ENCODE measurements at places on chromosomes 11 and 22.
A peak's percentile ranks its signal among the peaks of the same experiment; 100 is the strongest.

DNA sequence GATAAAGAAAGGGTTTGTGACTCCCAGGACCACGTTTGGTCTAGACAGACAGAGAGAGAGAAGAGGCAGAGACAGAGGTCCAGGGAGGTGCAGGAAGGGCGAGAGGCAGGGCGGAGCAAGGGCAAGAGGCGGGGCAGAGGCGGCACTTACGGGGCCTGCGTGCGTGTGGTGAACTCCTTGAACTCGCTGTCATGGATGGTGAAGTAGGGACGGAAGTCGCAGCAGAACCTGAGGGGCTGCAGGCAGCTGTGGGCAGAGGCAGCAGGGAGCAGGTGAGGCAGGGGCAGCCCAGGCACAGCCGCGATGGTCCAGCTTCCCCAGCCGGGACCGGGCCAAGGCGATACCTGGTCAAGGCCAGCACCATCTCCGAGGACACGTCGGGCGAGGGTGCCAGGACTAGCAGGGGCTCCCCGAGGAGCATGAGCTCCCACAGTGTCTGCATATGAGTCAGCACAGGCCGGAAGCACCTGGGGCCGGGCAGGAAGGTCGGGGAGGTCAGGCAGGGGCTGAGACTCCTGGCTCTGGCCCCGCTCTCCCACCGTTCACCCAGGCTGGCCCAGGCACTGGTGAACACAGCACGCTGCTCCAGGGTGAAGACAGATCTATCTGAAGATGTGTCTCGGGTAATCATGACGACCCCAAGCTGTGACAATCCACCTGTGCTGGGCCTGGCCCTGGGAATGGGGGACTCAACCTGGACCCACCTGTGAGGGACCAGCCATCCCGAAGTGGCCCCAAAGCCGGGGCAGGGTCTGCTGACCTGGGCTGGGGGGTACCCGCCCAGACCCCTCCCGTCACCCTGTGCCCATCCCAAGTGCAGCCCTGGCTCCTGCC lies 7.2 kb upstream of the PLXNB2 start:
- no peak for DNase-seq

- peak; percentile 52 for DNase-seq
Measured at GRCh38 chr11:61961570-61962212, 5.7 kb downstream of the FTH1 start.

GRCh38 chr11:5686426-5686825 lies 1.6 kb upstream of the TRIM5 start:
- DNase-seq = no peak

DNA sequence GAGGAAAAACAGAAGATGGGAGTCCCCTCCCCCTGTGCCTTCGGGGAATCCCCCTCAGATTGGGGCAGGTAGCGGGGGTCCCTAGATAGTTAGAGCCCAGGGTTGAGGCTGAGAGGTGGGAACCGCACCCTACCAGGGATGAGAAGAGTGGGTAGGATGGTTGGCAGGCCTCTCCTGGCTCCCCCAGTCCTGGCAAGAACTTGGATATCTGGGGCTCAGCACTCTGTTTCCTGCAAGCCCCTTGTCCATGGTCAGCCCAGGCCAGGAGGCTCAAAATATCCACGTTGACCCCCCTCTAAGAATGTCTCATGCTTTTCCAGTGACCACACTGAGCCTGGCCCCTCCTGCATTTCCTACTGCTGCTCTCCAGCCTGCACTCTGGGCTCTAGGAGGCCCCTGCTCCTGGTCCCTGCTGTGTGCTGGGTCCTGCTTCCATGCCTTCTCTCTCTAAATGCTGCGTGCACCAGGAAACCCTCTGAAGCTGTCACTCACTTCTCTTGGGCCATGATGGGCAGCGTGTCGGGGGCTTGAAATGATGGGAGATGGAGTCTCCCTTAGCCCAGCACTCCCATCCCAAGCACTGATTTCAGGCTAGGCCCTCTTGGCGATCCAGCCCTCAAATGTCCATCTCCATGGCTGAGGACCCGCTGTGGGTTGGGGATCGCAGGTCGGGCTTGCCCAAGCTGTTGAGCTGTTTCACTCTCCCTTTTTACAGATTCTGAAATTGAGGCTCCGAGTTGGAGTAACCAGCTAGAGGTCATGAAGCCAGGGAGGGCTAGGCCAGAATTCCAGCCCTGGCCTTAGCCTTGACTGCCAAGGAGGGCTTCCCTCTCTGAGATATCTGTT lies 2.0 kb downstream of the MAP3K11 start:
- DNase-seq = no peak

DNA sequence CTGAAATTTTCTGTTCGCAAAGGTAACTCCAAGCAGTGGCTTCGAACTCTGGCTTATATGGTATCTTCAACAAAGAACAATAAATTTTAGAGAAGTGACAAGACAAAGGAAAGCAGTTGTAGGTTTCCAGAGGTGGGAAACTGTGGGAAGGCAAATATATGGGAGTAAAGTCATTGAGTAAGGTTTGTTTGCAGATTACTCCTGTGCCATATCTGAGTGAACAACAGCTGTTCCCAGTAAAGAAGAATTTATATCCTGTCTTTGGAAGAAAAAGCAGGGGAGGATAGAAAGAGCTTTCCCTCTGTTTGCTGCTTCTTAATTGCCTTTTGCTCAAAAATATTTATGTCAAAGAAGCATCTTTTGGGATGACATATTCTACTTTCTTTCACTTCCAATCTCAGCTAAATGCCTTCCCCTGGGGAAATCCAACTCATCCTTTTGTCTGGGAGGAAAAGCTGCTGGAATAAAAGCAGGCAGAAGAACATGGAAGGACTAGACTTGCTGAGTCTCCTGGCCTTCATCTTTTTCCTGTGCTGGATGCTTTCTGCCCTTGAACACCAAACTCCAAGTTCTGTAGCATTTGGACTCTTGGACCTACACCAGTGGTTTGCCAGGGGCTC lies 10.4 kb upstream of the RCN1 start:
- no peak for DNase-seq

DNA sequence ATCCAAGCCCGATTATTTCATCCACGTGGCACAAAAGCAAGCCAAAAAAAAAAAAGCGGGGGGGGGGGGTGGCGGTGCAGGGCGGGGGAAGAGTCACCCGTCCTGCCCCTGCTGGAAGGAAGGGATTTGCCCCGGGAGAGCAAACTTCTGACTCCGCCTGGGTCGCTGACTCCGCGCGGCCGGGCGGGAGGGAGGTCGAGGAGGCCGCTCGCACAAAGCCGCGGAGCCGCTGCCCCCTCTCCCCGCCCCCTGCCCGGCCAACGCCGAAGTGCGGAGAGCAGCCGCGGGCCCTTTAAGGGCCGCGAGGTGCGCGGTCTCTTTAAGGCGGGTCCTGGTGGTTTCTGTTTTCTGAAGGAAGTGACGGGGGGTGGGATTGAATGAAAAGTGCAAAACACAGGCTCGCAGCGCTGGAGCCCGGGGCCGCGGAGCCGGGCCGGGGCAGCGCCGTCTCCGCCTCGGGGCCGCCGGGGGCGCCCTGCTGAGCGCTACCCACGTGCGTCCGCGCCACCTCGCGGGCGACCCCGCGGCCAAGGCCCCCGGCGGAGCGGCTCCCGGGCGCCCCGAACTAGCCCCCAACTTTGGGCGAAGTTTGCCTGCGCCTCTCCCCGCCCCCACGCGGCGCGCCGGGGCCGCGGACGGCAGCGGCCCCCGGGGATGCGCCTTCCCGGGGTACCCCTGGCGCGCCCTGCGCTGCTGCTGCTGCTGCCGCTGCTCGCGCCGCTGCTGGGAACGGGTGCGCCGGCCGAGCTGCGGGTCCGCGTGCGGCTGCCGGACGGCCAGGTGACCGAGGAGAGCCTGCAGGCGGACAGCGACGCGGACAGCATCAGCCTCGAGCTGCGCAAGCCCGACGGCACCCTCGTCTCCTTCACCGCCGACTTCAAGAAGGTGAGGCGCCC lies at the start of gene OAF:
TSS of gene OAF (plus strand) at position 407 of the 896 bp plus-strand sequence. CDS start at position 655, 248 bp downstream.
- DNase-seq = peak; percentile 81

GRCh38 chr22:27990451-27990840 lies 71.4 kb upstream of the PITPNB start:
- no peak for DNase-seq

GRCh38 chr11:76734456-76735420 lies 48.4 kb upstream of the TSKU start:
- no peak for DNase-seq

GRCh38 chr11:87254562-87254961 lies 216.8 kb downstream of the TMEM135 start:
- no peak for DNase-seq

DNA sequence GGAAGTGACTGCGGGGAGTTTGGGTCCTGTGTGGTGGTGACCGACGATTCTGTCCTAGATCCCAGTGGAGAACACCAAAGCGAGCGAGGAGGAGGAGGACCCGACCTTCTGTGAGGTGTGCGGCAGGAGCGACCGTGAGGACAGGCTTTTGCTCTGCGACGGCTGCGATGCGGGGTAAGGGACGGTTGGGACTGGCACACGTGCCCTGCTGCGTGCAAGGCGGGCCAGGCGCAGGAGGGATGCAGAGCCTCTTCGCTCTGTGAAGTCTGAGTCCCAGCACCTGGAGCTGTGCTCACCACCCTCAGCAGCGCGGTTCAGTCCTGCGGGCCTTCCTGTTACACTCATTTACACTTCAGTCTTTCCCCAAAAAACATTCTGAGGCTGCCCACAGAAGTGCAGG lies 16.2 kb downstream of the PHRF1 start:
- DNase-seq = no peak

- DNase-seq = peak; percentile 87
Measured at GRCh38 chr11:48081151-48082010, 101.0 kb downstream of the PTPRJ start.

GRCh38 chr11:12216671-12217374 lies 106.4 kb downstream of the MICAL2 start:
- no peak for DNase-seq

- DNase-seq = no peak
Measured at GRCh38 chr11:109937968-109938367, 155.2 kb upstream of the ZC3H12C start.

GRCh38 chr11:68399916-68400315 lies 60.6 kb upstream of the PPP6R3 start:
- DNase-seq = no peak

- no peak for DNase-seq
Measured at GRCh38 chr11:281486-282161, 3.4 kb downstream of the NLRP6 start.

DNA sequence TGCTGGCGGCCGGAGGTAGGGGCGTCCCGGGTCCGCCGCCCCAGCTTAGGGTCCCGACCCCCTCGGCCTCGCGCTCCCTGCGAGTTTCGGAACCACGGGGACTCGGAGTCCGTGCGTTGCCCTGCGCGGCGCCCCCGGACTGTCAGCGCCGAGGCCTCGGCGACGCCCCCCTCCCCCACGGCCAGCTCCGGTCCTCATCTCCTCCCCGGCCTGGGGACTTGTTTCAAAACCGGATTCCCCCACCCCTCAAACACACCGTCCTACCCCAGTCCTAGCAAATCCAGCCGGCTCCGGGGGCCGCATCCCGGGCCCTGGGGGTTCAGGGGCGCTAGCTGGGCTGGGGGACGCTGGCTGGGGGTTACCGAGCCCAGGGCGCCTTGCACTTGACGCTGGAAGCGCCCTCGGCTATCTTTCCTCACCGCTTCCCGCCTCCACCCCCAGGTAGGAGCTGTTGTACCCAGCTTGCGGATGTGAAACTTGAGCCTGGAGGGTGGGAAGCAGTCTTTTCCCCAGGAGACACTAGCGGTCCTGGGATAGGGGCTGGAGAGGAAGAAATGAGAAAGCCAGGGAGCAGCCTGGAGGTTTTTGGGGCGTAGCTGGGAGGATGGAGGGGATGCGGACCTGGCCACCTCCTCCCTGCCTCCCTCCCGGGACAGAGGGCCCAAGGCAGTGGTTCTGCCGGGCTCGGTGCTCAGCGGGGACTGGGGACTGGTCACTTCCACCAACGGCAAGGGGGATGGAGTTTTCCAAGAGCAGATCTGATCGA lies 550 bp downstream of the FBLN1 start:
- DNase-seq = peak; percentile 9

All from AG08395 (cell line).